ENCODE measurements at places on chromosomes 6 and 20.

GRCh38 chr20:61487346-61487996, 235.4 kb downstream of the CDH4 start:
- no peaks in the 10 kb centered on the region for H3K36me3 ChIP-seq
- H3K4me3 ChIP-seq: no peak overlapping the region
- no peaks in the 10 kb centered on the region for H3K4me1 ChIP-seq

GRCh38 chr6:112284603-112285002, 30.2 kb upstream of the LAMA4 start:
- no peaks in the 10 kb centered on the region for H3K4me1 ChIP-seq
- H3K27me3 ChIP-seq: peaks cover 36% of the 10 kb centered on the region
- H3K27ac ChIP-seq: no peak overlapping the region
- no peak overlapping the region for H3K4me3 ChIP-seq
- no peak for DNase-seq
- no peaks in the 10 kb centered on the region for H3K36me3 ChIP-seq

DNA sequence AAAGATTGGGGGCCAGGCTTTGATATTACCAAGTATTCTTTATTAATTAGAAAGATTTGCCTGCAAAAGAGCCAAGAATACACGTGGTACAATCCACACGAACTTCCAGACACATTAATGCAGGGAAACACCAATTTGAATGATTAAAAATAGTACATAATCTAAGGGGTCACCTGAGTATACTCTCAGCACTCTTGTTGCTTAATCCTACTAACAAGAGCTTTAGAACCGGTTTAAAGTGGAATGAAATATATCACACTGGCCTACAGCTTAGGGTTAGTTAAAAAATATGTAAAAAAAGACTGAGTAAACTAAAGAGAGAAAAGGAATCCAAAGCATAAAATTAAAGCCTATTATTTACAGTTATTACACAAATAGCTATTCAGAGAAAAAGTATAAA, 49.0 kb downstream of the COL9A1 start:
- no peak overlapping the region for H3K27ac ChIP-seq
- H3K4me1 ChIP-seq: no peaks in the 10 kb centered on the region
- DNase-seq: no peak
- H3K27me3 ChIP-seq: no peaks in the 10 kb centered on the region

DNA sequence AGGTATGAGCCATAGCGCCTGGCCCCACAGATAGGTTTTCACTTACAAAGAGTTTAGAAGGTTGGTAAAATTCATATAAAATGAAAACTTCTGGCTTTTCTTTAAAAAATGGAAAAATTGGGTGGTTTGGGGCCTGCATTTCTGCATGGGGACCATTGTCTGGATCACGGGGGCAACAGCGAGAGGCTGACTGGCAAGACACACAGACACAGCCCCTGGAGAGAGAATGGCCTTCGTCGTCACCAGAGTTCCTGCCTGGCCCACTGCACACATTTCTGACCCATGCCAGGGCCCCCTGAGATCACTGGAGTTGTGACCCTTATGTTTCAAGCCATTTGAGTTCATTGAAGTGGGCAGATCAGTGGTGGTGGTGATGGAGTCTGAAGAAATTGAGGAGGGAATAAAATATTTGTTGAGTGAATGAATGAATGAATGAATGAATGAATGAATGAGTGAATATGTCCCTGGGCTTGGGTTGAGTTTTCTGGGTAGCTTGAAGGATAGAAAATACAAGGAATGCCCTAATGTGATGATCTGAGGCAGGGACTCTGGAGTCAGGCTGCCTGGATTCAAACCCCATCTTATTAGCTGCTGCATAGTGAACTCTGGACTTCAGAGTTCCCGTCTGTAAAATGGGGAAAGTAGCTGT, 173.8 kb downstream of the ZFP64 start:
- H3K4me1 ChIP-seq: no peaks in the 10 kb centered on the region
- H3K27me3 ChIP-seq: no peaks in the 10 kb centered on the region
- H3K27ac ChIP-seq: no peak overlapping the region
- H3K4me3 ChIP-seq: no peak overlapping the region
- no peaks in the 10 kb centered on the region for H3K36me3 ChIP-seq

- no peaks in the 10 kb centered on the region for H3K4me1 ChIP-seq
- no peak overlapping the region for H3K4me3 ChIP-seq
- peaks cover 2% of the 10 kb centered on the region for H3K27me3 ChIP-seq
- no peak overlapping the region for H3K27ac ChIP-seq
These were observed 10.8 kb downstream of the FNDC1 start for GRCh38 chr6:159180001-159180400.

DNA sequence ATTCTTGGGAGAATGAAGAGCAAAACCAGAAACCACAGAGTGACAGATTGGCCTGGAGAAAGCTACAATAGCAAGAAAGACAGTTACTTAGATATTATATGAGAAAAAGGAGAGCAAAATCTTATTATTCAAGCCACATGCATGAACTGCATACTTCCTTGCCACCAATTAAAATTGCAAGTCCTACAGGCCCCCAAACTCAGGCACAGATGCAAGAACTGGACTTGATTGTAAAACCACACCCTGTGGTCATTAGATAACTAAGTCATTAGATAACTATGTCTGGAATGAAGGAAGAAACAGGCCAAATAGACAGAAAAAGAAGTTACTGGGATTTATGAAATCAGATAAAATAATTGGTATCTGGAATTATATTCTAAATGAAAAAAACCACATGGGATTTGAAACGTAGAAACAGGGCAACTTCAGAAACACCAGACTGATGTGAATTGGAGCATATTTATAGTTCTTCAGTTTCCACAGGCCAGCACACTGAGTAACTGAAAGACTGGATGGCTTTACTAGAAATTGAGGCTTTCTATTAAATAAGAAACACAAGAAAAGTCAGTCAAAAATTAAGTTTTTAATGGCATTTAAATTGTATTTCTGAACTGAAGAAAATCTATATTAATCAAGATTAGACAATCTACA, 49.4 kb upstream of the CARMIL1 start:
- H3K27ac ChIP-seq: no peak overlapping the region
- peaks cover 9% of the 10 kb centered on the region for H3K4me1 ChIP-seq
- H3K36me3 ChIP-seq: no peaks in the 10 kb centered on the region
- H3K4me3 ChIP-seq: no peak overlapping the region
- no peak for DNase-seq
- no peaks in the 10 kb centered on the region for H3K27me3 ChIP-seq

GRCh38 chr6:165968408-165968807, 199.2 kb downstream of the TBXT start:
- no peaks in the 10 kb centered on the region for H3K4me1 ChIP-seq
- H3K27me3 ChIP-seq: no peaks in the 10 kb centered on the region
- DNase-seq: no peak
- H3K27ac ChIP-seq: no peak overlapping the region
- no peak overlapping the region for H3K4me3 ChIP-seq
- H3K36me3 ChIP-seq: no peaks in the 10 kb centered on the region

GRCh38 chr20:43955062-43955749, 40.6 kb downstream of the TOX2 start:
- peak overlapping the region; percentile 85 for H3K27ac ChIP-seq
- no peaks in the 10 kb centered on the region for H3K36me3 ChIP-seq
- H3K4me1 ChIP-seq: peaks cover 88% of the 10 kb centered on the region
- peak overlapping the region; percentile 24 for H3K4me3 ChIP-seq
- DNase-seq: no peak

DNA sequence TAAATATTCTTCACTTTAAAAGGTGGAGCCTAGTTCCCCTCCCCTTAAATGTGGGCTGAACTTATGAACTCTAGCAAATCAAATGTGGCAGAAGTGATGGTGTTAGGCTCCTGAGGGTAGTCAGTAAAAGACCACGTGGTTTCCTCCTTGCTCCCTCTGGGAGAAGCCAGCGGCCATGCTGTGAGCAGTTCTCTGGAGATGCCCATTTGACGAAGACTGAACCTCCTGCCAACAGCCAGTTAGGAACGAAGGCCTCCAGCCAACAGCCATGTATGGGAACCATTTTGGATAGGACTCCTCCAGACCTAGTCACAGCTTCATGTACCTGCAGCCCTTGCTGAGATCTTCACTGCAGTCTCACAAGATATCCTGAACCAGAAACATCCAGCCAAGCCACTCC, 7.6 kb upstream of the MOCS1 start:
- H3K4me3 ChIP-seq: no peak overlapping the region
- H3K27me3 ChIP-seq: peaks cover 2% of the 10 kb centered on the region
- no peaks in the 10 kb centered on the region for H3K36me3 ChIP-seq
- no peak overlapping the region for H3K27ac ChIP-seq
- H3K4me1 ChIP-seq: no peaks in the 10 kb centered on the region

- peak within 1 kb of the TSS; percentile 64 for H3K4me3 ChIP-seq
- H3K27ac ChIP-seq: peak within 1 kb of the TSS; percentile 87
- H3K36me3 ChIP-seq: no peaks in the 10 kb centered on the region
- H3K27me3 ChIP-seq: no peaks in the 10 kb centered on the region
- peaks cover 17% of the 10 kb centered on the region for H3K4me1 ChIP-seq
These were observed at the start of gene SLC16A10 for GRCh38 chr6:111087106-111087835. SLC16A10 (plus strand) TSS chr6:111087503; CDS start chr6:111087753, 250 bp downstream.

DNA sequence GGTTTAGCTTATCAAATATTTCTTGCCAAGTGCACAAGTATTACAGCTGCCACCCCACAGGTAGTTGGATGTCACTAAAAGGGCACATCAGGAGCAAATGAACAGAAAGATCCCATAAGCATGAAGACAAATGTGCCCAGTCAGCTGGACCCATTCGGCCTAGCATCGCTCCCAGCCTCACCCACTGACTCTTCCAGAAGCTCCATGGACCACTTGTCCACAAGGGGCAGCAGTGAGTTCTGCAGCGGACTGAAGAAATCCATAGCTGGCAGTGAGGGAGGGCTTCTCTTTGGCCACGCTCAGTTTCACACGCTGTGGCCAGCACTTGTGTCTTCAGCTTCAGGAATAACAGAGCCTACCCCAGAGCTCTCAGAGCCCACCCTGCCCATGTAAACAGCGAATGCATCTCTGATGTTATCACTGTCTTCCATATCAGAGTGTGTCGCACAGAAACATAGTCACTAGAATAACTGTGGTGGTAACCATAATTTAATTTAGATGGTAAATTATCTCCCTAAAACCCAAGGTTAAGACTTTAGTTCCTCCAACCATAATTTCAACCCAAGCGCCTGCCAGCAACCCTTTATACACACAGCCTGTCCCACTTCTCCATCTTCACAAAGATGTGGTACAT, 15.8 kb downstream of the CGA start:
- H3K36me3 ChIP-seq: no peaks in the 10 kb centered on the region
- peak; percentile 63 for DNase-seq
- no peaks in the 10 kb centered on the region for H3K4me1 ChIP-seq
- no peaks in the 10 kb centered on the region for H3K27me3 ChIP-seq

- no peak overlapping the region for H3K4me3 ChIP-seq
- H3K36me3 ChIP-seq: no peaks in the 10 kb centered on the region
- no peak overlapping the region for H3K27ac ChIP-seq
- no peaks in the 10 kb centered on the region for H3K27me3 ChIP-seq
These were observed 83.6 kb upstream of the EYS start for GRCh38 chr6:65790666-65791065.

DNA sequence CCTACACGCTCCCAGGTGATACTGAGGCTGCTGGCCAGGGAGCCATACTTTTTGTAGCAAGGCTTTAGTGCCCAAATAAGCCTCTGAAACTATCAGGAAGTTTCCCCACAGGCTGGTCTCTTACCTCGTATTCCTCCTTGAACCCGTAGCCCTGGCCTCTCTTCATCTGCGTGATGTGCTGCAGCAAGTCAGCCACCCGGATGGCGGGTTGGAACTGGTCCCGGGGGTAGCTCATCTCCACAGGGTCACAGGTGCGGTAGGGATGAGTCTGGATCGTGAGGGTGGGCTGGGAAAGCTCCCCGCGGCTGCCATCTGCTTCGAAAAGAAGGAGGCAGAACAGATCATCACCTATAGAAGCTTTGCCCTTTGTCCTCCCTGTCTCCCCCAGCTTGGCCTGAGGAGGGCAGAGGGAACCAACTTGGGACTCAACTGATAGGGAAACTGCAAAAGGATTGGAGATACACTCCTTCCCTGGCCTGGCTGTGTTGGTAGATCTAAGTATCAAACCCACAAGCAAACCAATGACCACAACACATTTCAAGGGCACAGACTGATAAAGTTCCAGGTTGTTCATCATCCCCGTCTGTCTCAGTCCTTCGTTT, 543.2 kb upstream of the CHD6 start:
- H3K36me3 ChIP-seq: no peaks in the 10 kb centered on the region
- H3K4me3 ChIP-seq: no peak overlapping the region
- H3K4me1 ChIP-seq: no peaks in the 10 kb centered on the region
- H3K27me3 ChIP-seq: no peaks in the 10 kb centered on the region

DNA sequence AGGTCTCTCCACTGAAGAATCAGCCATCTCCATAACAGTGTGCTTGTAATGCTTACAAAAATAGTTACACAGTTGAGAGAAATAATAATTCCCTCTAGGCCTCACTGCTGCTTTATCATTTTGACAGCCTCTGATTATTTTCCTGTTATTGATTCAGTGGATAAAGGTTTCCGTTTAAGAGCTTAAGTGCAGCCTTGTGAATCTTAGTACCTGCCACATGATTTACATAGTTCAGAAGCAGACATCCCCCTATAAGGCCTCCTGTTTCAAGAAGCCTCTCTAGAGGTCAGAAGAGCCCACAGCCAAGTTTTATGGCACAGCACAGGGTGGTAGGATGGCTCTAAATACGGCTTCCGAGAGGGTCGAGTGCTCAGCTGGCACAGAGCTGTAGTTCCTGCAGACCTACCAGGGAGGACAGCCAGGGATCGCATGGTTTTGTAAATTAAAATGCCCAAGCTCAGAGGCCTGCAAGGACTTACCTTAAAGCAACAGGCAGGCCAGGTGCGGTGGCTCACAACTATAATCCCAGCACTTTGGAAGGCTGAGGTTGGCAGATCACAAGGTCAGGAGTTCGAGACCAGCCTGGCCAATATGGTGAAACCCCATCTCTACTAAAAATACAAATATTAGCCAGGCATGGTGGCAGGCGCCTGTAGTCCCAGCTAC, 17.6 kb upstream of the PYGB start:
- no peaks in the 10 kb centered on the region for H3K4me1 ChIP-seq
- no peaks in the 10 kb centered on the region for H3K27me3 ChIP-seq
- no peak overlapping the region for H3K4me3 ChIP-seq
- no peak for DNase-seq

- H3K27me3 ChIP-seq: no peaks in the 10 kb centered on the region
- peaks cover 7% of the 10 kb centered on the region for H3K36me3 ChIP-seq
- H3K4me3 ChIP-seq: no peak overlapping the region
- H3K27ac ChIP-seq: no peak overlapping the region
These were observed 91.2 kb upstream of the TMEM181 start for GRCh38 chr6:158468666-158469065.

- no peaks in the 10 kb centered on the region for H3K36me3 ChIP-seq
- DNase-seq: no peak
- no peak overlapping the region for H3K27ac ChIP-seq
- no peak overlapping the region for H3K4me3 ChIP-seq
- H3K27me3 ChIP-seq: no peaks in the 10 kb centered on the region
- no peaks in the 10 kb centered on the region for H3K4me1 ChIP-seq
These were observed 245.8 kb downstream of the SYNE1 start for GRCh38 chr6:152391179-152391880.

GRCh38 chr20:8156235-8157079, 24.4 kb downstream of the PLCB1 start:
- H3K4me3 ChIP-seq: no peak overlapping the region
- H3K4me1 ChIP-seq: peaks cover 13% of the 10 kb centered on the region
- H3K27ac ChIP-seq: no peak overlapping the region
- no peaks in the 10 kb centered on the region for H3K27me3 ChIP-seq
- H3K36me3 ChIP-seq: no peaks in the 10 kb centered on the region

GRCh38 chr20:25310268-25310920, 62.5 kb downstream of the PYGB start:
- H3K4me3 ChIP-seq: no peak overlapping the region
- H3K27ac ChIP-seq: peak overlapping the region; percentile 71
- DNase-seq: no peak

- H3K27ac ChIP-seq: no peak overlapping the region
- no peaks in the 10 kb centered on the region for H3K27me3 ChIP-seq
- H3K4me1 ChIP-seq: no peaks in the 10 kb centered on the region
These were observed 726.6 kb downstream of the RFPL4B start for GRCh38 chr6:113073611-113074191.

- H3K27me3 ChIP-seq: no peaks in the 10 kb centered on the region
- peaks cover 14% of the 10 kb centered on the region for H3K4me1 ChIP-seq
- DNase-seq: peak; percentile 67
- H3K27ac ChIP-seq: no peak overlapping the region
- no peak overlapping the region for H3K4me3 ChIP-seq
These were observed 143.7 kb downstream of the SYNDIG1 start for GRCh38 chr20:24612799-24613775.
